ENCODE measurements at places on chromosomes 3 and 15.

GRCh38 chr3:78255403-78255802, 1215.5 kb downstream of the ROBO2 start:
- DNase-seq, result peak; percentile 65

- DNase-seq, result peak; percentile 80
Observed at GRCh38 chr3:24220859-24221657, 273.6 kb downstream of the THRB start.

DNA sequence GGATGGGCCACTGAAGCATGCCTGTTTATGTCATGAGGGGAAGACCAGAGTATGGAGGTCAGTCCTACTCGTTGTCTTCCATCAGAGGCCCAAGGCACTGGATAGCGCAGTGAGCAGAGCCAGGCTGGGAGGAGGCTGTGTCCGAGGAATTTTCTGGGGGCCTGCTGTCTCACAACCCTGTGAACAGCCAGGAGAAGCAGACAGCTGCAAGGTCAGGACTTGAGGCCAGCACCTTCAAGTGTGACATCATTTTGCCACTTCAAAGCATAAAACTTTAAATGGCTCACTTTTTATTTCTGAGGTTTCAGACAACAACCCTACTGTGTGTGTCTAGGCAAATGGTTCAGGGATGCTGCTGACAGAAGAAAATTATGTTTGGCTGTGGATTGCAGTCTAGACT, 47.2 kb downstream of the TMED3 start:
- DNase-seq, result no peak

DNA sequence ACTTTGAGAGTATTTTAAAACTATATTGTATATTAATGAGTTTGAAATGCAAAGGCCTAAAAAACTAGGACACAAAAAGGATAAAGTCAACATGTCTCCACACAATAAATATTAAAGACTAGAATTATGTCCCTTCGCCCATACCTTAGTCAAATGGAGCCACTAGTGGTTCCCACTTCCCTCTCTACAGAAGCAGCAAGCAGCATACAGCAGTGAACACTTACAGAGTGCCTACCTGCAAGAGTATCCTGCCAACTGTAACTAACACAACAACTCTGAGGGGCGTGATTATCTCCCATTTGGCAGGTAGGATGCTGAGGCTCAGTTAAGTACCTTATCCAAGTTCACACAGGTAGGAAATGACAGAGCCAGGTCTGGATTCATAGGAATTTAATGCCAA, 17.2 kb downstream of the DYNC1LI1 start:
- no peak for DNase-seq

DNA sequence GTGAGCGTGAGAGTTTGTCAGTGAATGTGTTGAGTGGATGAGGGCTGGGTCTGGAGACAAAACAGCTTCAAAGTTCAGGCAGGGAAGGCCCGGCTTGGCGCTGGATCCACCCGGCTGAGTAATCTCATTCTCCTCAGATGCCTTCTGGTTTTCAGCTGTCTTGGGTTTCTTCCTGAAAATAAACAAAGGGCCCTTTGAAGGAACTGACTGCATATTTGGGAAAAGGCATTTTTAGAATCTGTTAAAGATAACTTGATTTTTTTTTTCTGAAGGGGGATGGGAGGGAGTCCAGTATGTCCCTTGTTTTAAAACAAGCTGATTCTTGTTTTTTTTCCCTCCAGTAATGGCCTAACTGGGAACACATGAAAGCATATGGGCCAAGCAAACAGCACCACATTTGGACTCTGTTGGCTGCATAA, 86.4 kb downstream of the TIGIT start:
- peak; percentile 78 for DNase-seq

GRCh38 chr15:28021281-28022039, 77.7 kb downstream of the OCA2 start:
- DNase-seq, result no peak

DNA sequence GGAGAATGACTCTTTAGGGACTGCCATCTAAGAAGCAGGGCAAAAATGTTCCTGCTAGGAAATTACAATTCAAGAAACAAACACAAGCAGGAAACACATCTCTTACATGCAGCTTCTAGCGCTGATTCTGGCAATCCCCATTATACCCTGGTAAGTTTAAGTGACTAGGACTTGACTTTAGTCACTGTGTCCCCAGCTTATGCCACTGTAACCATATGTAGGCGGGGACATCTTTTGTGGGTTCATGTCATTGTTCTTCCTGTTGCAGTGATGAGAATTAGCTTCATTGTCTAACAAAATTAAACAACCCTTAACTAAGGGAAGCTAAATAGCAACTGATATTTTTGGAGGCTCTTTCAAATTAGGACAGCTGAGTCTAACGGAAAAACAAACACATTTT, 17.9 kb upstream of the FAM81A start:
- no peak for DNase-seq

DNA sequence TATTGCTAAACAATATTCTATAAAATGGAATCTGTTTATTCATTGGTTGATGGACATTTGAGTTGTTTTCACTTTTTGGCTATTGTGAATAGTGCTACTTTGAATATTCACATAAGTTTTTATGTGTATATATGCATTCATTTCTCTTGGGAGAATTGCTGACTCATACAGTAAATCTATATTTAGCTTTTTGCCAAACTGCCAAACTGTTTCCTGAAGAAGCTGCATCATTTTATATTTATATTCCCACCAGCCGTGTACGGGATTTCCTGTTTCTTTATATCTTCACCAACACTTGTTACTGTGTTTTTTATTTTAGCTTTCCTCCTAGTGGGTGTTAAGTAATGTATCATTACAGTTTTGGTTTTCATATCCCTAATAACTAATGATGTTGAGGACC, 12.5 kb upstream of the TCAIM start:
- no peak for DNase-seq

DNA sequence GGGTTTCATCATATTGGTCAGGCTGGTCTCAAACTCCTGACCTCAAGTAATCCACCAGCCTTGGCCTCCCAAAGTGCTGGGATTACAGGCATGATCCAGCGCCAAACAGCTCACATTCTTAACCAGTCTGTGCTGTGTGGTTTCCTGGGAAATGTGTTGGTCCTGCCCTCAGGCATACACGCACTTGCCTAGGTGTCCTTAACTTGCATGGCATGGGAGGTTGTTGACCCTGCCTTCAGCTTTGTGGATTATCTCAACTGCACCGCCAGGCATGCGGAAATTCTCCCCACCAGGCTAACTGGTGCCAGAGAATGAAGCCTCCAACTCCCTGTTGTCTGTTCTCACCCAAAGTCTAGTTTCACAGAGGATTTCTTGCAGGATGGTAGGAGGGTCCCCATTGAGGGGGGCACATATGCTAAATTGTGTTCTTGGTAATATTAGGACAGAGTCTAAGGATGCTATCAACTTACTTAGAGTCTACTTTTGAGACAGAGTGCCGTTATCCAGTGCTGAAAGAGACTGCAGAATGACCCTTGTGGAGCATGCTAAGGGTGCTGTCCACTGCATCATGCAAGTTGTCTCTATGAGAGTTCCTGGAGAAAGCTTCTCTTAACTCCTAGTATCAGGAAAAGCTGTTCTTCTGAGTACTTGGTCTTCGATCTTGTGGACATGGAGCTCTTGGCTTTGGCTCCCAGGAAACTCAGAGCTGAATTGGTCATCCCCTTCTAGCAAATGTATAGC, 61.6 kb upstream of the EIF1B start:
- no peak for DNase-seq

- no peak for DNase-seq
Observed at GRCh38 chr3:171456765-171457606, 3.2 kb downstream of the TNIK start.

GRCh38 chr15:66882251-66883020, 180.4 kb downstream of the SMAD6 start:
- DNase-seq, result no peak

GRCh38 chr3:39094851-39095677, 12.4 kb downstream of the GORASP1 start:
- DNase-seq, result no peak

DNA sequence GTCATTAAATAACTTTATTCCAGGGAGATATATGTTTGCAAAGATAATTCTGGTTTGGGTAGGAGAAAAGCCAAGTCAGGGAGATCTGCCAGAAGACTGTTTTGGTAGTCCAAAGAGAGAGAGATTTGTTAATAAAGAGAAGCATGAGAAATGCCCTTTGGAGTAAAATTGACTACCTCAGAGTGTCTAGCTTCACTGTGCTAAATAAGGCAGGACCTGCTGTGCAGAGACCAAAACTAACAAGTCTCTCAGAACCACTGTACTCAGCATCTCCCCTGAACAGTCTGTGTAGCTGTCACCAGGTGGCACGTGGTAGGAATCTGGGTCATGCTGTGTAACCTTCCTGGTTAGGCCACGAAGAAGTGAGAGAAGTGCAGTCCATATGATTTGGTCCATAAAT, 31.6 kb upstream of the SLC35G2 start:
- DNase-seq, result no peak

DNA sequence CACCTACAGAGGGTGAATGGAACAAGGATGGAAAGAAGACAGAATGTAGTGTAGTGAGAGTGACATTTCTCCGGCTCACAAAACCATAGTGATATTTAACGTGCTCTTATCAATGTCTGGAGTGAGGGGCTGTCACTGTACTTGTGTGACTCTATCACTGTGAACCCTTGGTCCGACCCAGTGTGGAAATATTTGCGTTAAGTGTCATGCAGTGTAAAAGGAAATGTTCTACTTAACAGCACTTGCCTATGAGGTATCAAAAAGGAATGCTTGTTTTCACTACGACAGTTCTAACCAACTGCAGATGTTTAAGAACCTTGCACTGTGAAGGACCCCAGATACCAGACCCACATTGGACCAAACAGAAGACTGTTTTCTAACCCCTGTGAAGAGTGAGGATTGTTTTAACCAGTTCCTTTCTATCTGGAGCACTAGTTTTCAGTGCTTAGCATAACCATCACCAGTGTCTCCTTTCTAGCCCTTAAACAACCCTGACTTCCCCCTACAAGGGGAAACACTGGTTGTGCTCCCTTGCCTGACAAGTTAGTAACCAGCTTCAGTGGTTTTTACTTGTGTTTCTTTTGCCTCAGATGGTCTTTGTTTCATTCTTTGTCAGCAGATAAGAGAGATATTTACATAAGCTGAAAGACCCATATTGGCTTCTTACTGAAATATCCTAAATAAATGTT, 144.7 kb upstream of the ABHD17C start:
- DNase-seq, result peak; percentile 57

- no peak for DNase-seq
Observed at GRCh38 chr3:12246497-12247163, 42.2 kb upstream of the PPARG start.

DNA sequence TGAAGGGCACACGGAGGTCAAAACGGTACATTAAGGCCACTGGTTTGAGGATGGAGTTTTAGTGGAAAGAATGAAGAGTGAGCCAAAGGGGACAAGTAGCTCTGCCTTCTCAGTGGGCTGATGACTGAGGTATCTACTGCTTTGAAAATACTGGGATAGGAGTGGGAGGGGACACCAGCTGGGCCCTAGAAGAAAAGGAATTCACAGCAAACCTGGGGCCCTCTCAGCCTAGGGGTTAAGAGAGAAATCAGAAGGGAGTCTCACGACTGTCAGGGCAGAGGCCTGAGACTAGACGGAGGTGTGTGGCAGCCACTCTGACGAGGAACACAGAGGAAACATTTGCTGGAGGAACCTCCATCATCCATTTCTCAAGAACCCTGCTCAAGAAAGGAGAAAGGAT, 75.1 kb downstream of the TNIK start:
- DNase-seq, result no peak
